CD4-positive, alpha-beta T cell treated with Interleukin-4 for 4 hours (primary cell): ENCODE measurements at places on chromosomes 6 and 20.

DNA sequence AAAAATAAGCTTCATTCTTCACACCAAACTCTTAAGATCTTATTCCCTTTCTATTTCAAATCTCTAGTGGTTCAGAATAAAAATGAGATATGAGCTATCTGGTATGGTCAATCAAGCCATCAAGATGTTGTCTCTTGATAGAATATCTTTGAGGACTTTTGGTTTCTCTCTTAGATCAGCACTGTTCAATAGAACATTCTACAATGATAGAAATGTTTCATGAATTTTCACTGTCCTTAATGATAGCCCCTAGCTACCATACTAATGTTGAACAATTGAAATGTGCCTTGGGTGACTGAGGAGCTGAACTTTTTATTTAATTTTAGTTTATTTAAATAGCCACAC, 24.1 kb upstream of the HINT3 start:
- DNase-seq = no peak

DNA sequence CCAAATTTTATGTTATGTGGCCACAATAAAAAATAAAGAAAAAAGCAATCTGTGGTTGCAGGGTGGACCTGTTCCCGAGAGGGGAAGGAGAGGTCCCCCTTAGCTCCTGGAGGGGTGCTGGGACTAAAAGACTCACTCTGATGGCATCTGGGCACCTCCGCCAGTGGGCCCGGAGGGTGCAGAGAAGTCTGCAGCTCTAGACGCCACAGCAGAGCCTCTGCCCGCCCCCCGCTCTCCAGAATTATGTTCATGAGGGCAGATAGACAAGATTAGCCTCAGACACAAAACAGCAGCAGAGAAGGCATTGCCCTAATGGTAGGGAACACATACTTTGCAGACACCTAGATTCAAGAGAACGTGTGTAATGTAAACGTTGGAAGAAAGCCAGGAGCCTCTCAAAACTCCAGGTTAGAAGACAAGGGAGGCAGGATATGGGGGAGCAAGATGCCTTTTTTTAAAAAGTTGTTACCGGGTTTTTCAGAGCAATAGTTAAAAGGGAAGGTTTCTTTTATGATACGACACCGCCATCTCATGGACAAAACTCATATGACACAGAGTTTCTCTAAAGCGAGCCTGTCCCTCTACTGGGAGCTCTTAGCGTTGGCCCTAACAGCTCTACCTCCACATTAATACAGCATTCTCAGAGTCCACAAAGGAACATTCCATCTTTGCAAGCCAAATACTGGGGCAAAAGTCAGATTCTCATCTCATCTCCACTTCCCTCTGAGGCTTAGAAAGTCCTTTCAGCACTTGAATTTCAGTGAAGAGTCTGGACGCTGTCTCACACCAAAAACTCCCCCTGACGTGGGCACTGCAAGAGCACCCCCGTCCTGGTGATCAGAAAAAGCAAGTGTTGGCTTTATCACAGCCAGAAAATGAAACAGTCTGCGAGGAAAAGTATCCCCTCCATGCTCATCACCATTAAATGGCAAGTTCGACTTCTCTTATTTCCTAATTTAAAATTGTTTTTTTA, 47.2 kb downstream of the FOXF2 start:
- DNase-seq = peak; percentile 41

DNA sequence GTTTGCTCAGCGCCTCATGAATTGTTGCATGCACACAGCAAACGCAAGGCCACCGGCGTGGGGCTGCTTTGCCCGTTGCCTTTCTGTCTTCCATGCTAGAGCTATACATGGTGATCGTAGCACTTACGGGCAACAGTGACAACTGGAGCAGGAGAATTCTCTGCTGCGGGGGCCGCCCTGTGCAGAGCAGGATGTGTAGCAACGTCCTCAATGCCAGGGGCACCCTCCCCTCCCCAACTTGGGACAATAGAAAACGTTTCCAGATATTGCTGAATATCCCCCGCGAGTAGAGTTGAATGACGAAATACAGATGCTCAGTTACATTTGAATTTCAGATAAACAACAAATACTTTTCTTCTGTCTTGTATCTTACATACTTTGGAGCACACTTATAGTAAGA, 198.7 kb downstream of the TFAP2C start:
- DNase-seq = no peak

- no peak for DNase-seq
These were observed 23.1 kb upstream of the LAMP5 start for GRCh38 chr20:9491324-9491723.
